ENCODE measurements at places on chromosomes 4 and X.

GRCh38 chrX:129746557-129747470 lies 8.0 kb downstream of the XPNPEP2 start:
- no peak for DNase-seq

DNA sequence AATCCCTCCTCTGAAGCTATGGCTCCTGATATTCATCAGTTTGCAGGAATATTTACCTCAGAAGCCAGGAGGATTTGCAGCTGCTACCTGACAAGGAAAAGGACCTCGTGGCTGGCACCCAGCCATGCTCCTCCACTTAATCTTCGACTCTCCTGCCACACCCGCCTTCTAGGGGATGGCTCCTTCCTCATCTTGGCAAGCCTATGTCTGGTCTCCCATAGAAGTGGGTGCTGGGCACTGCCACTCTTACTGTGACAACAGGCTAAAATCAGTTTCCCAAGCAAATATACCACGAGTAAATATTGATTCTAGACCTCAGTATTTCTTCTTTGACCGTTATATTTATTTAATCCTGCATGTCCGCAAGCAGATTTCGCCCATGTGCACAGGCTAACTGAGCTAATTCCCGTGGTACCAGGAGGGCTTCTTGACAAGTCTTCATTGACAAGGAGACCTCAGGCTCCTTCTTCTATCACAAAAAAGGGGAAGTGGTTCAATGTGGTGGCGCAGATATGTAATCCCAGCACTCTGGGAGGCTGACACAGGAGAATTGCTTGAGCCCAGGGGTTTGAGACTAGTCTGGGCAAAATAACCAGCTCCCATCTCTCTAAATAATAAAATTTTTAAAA lies 52.6 kb upstream of the DCTD start:
- no peak for DNase-seq

GRCh38 chr4:971666-972500 lies 1.5 kb downstream of the DGKQ start:
- DNase-seq = no peak

- DNase-seq = no peak
Observed at GRCh38 chr4:24550441-24551175, 33.7 kb downstream of the DHX15 start.

- DNase-seq = no peak
Observed at GRCh38 chr4:1178300-1179088, 6.1 kb upstream of the SPON2 start.

DNA sequence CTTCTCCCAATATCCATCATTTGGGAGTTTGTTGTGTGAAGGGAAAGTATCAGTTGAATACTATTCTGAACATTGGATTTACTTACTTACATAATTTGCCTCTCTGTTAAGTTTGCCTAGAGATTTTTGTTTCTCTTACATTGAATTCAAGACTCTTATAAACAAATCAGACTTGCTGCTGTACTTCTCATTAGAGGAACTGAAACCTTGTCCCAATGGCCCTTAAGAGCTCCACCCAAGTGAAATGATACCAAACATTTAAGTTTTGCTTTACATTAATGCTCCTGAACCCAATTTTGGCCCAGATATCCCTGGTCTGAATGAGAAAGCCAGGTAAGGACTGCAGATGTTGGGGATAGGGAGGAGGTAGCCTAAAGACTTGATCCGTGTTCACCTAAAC lies 32.0 kb downstream of the HAND2 start:
- DNase-seq = no peak

GRCh38 chr4:56743550-56743949 lies 62.5 kb upstream of the HOPX start:
- no peak for DNase-seq

DNA sequence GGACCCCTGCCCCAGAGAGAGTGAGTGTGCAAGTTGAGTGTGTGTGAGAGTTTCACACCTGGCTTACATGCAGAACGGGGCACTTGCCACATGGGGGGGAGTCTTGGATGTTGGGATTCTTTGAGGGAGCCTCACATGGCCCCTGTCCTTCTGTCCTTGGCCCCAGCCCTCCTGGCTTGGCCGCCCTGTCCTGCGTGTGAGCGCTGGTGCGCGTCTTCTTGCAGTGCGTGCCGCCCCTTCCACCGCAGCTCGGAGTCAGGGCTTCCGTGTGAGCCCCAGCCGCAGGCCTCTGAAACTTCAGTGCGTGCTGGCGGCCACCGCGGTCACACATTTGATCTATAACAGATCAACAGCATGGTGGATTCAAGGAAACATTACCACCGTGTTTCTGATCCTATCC lies 30.1 kb upstream of the HGFAC start:
- no peak for DNase-seq

DNA sequence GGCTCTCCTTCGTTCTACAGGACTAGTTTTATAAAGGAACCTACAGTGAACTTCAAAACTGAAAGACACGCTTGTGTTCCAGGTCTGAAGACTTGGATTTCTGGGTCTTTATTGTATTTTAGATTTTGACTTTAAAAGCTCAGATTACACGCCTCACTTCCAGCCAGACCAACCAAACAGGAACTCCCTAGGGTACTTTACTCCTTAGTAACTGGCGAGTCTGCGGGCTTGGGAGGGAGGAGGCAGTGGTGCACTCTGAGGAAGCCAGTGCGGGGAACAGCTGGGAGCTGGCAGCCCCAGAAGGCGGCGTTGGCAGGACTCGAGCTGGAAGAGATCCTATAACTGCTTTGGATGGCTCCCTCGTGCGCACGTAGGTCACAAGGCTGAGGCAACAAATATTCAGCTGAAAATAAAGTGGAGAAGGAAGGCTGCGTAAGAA lies 391 bp upstream of the PHKA1 start:
- DNase-seq = no peak

- DNase-seq = no peak
Observed at GRCh38 chr4:24091639-24092233, 201.9 kb upstream of the PPARGC1A start.

- no peak for DNase-seq
Observed at GRCh38 chr4:151204925-151205524, 71.9 kb upstream of the PRSS48 start.

GRCh38 chr4:162010362-162010761 lies 153.4 kb downstream of the FSTL5 start:
- no peak for DNase-seq

DNA sequence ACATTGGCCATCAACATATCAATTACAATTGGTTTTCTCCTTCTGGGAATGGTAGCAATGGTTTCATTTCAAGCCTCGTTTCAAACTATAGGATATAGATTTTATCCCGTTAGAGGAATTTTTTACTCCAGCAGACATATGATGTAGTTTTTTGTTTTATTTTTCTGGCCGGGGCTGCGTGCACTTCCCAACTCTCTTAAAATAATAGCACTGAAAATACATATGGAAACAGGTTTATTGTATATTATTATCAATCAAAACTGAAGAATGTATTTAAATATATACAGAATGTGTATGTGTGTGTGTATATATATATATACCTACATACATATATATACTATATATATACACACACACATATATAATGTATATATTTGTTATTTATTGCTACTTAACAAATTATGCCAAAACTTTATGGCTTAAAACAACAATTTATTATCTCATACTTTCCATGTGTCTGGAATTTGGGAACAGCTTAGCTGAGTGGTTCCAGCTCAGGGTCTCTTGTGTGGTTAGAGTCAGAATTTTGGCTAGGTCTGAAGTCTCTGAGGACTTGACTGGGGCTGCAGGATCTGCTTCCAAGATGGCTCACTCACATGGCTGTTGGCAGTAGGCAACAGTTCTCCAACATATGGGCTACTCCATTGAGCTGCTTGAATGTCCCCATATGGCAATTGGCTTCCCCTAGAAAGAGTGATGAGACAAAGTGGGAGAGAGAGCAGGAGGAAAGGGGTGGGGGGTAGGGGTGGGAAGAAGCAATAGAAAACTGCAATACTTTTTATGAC lies 314.1 kb downstream of the PPP1R2C start:
- DNase-seq = no peak

DNA sequence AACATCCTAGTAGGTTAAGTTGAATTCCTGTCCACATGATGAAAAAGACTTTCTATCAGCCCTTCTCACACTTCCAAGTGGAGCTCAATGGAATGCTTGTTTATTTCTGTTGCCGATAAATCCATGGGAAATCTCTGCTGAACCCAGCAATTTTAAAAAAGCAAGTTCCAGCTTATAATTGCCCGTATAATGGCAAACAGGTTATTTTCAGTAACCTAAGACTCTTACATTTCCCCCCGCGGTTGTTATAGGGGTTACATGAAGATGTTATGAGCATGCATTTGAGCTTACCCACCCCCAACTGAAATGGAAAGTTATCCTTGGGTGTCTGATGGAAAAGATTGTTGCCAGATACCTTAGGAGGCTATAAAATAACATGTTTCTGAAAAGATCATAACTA lies 136.2 kb downstream of the PALLD start:
- no peak for DNase-seq

- no peak for DNase-seq
Observed at GRCh38 chrX:132470179-132470578, 18.7 kb downstream of the MBNL3 start.

- no peak for DNase-seq
Observed at GRCh38 chr4:4734425-4734824, 125.0 kb upstream of the MSX1 start.

DNA sequence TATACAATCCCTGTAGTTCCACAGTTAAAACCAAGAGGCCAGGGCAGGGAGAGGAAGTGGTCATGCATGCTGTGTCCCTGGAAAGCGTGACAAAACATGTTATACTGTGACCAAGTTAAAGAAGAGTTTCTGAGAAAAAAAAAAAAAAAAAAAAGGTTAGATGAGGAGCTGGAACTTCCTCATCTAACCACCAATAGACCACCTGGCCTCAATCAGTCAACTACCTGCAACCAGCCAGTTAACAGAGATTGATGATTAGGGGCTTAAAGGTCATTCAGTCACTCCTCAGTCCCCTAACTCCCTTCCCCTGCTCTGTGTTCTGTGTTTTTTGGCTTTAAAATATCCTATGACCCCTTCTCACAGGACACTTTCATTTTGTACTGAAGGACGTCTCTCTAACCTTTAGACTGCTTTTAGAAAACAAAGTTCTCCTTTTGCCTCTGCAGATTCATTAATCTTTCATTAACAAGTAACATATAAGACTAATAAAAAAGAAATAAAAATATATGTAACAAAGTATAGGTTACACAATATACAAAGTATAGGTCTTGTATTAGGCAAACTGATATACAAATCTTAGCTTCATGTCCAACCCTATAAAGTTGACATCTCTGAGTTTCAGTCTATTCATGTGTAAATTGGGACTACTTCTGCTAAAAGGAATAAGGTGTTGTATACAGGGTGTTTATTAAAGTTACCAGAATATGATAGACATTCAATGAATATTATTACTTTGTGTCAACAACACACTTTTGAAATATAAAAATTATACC lies 179.1 kb upstream of the NDST4 start:
- DNase-seq = no peak

DNA sequence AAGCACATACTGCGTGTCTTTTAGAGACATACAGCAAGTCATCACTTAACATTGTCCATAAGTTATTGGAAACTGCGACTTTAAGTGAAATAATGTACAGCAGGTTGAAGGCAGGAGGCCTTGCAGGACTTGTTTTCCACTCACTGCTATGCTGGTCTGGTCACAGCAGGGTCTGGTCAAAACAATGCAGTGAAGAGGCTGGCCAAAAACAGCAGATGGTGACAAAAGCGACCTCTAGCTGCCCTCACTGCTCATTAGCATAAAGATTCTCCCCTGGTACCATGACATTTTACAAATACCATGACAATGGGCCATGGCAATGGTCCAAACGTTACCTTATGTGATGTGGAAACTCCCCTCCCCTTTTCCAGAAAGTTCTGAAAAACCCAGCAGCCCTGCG lies 1283.6 kb downstream of the FSTL5 start:
- DNase-seq = no peak

GRCh38 chr4:184313702-184314659 lies 96.3 kb upstream of the ENPP6 start:
- DNase-seq = no peak

GRCh38 chr4:7788694-7789425 lies 150.8 kb downstream of the AFAP1 start:
- no peak for DNase-seq

GRCh38 chrX:116230130-116230898 lies 59.8 kb downstream of the AGTR2 start:
- DNase-seq = no peak

- DNase-seq = no peak
Observed at GRCh38 chr4:154126276-154126675, 337.4 kb upstream of the SFRP2 start.

GRCh38 chr4:163493643-163494359 lies 689 bp upstream of the TMA16 start:
- DNase-seq = no peak

GRCh38 chr4:25767877-25768725 lies 94.7 kb downstream of the SEL1L3 start:
- DNase-seq = no peak

GRCh38 chrX:47687263-47687662 lies 28.3 kb upstream of the UXT start:
- DNase-seq = no peak

GRCh38 chr4:131531087-131531486 lies 1618.0 kb upstream of the PCDH10 start:
- no peak for DNase-seq

GRCh38 chrX:46327566-46328115 lies 217.6 kb downstream of the ZNF674 start:
- no peak for DNase-seq

DNA sequence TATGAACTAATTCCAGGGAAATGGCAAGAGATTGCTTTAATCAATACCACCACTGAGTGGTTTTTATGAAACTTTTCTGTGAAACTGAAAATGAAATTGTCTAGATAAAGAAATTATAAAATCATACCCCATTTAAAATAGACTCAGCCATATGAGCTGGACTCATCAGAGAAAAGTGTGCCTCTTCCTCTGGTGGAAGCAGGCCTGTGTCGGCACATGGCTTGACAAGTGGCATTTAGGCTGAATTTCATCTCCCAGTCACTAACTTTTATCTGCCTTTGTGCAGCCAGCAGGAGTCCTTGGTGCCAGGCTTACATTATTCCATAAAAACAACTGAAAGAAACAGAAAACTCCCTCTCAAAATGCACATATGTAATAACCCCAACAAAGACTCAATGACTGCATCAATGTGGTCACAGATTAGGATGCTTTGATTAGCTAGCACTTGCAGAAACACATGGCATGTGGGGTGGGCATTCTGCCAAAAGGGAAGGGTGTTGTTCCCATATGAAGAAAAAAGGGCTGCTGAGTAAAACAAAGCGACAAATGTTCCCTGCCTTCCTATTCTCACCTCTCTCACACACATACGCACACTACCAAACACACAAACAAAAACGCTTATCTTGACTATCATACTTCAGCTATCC lies 232.3 kb downstream of the PABPC4L start:
- no peak for DNase-seq

DNA sequence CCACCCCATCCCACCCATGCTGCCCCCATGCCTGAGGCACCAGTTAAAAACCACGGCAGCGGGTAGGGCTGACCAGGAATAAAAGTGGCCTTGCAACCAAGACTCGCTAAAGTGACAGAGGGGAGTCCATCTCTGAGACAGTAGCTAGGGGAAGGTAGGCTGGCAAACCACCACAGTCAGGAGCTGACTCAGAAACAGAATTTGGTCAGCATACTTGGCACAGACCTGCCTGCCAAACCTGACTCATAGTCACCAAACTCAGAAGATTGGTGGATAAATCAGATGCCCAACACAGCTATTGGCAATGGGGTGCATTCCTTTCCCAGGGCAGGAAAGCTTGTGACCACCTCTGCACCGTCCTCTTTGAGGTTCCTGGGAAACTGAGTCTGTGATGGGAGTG lies 193.8 kb downstream of the BCOR start:
- no peak for DNase-seq

- no peak for DNase-seq
Observed at GRCh38 chrX:131907488-131908314, 115.4 kb upstream of the STK26 start.
